Fibroblast of the aortic adventitia (primary cell): ENCODE measurements at places on chromosomes 2 and 18. TPM values are rescaled to one million over a fixed set of nuclear protein-coding genes. Genes with fewer than 3 reads are reported as not detected.

FBLN7 gene
- total RNA-seq = 3.2 and 7.8 TPM in 2 replicates

LINC00305 gene
- total RNA-seq = not detected in 2 replicates

MGAT5 gene
- total RNA-seq = 15.8 and 46.5 TPM in 2 replicates

MEIS1 gene
- 65.0 and 78.2 TPM in 2 replicates for total RNA-seq

CENPA gene
- 9.2 TPM in 1 of 2 replicates, not detected in the other for total RNA-seq

IL1F10 gene
- not detected in 2 replicates for total RNA-seq

GNLY gene
- total RNA-seq = not detected in 2 replicates

ALKAL2 gene
- 1.3 TPM in 1 of 2 replicates, not detected in the other for total RNA-seq

TSGA10 gene
- total RNA-seq = 3.8 and 11.8 TPM in 2 replicates

HOXD9 gene
- not detected in 2 replicates for total RNA-seq

TTC32 gene
- total RNA-seq = 9.3 and 34.1 TPM in 2 replicates

CHN1 gene
- 2.3 and 3.3 TPM in 2 replicates for total RNA-seq

TFCP2L1 gene
- total RNA-seq = under 0.01 TPM in 1 of 2 replicates, not detected in the other

KLHL30 gene
- total RNA-seq = 0.09 and 0.33 TPM in 2 replicates

GKN2 gene
- total RNA-seq = not detected in 2 replicates

CPS1 gene
- total RNA-seq = 24.6 and 35.7 TPM in 2 replicates

PJVK gene
- total RNA-seq = 1.6 and 2.3 TPM in 2 replicates

PPM1G gene
- 62.2 and 146 TPM in 2 replicates for total RNA-seq

ALK gene
- total RNA-seq = 0.27 and 0.82 TPM in 2 replicates

AGXT gene
- not detected in 2 replicates for total RNA-seq

RAX gene
- not detected in 2 replicates for total RNA-seq

SLC16A14 gene
- total RNA-seq = 0.49 and 1.4 TPM in 2 replicates

SNORC gene
- 0.33 and 0.72 TPM in 2 replicates for total RNA-seq

REG3G gene
- total RNA-seq = not detected in 2 replicates

CCDC93 gene
- 23.9 and 30.5 TPM in 2 replicates for total RNA-seq

TMEM169 gene
- 0.36 TPM in 1 of 2 replicates, not detected in the other for total RNA-seq

ZNF385B gene
- total RNA-seq = 4.8 TPM in 1 of 2 replicates, not detected in the other

SLC8A1 gene
- total RNA-seq = 39.1 and 112 TPM in 2 replicates

CHRNG gene
- not detected in 2 replicates for total RNA-seq

IL36G gene
- not detected in 2 replicates for total RNA-seq

PROM2 gene
- total RNA-seq = 0.18 and 0.33 TPM in 2 replicates

TMEM178A gene
- total RNA-seq = 0.36 TPM in 1 of 2 replicates, not detected in the other

GALNT14 gene
- 0.72 TPM in 1 of 2 replicates, not detected in the other for total RNA-seq

WDR75 gene
- 28.7 and 55.7 TPM in 2 replicates for total RNA-seq
